ENCODE measurements at places on chromosomes 5 and 9.
A peak's percentile ranks its signal among the peaks of the same experiment; 100 is the strongest.

GRCh38 chr5:96427824-96428223, 5.2 kb downstream of the PCSK1 start:
- DNase-seq = no peak

DNA sequence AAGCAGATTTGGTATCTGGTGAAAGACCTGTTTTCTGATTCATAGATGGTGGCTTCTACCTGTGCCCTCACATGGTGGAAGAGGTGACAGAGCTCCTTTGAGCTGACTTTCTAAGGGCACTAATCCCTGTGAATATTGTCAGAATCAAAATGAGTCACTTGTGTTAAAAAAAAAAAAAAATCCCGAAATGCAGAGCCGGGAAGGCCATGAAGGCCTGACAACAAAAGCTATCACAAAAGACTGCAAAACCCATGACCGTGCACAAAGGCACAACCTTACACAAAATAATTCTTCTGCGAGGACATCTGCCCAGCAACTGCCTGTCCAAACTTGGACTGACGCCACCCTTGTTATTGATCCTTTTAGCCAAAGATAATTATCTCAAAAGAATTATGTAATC, 19.6 kb upstream of the UBTD2 start:
- DNase-seq = no peak

GRCh38 chr5:72746736-72747135, 69.7 kb upstream of the TNPO1 start:
- DNase-seq = no peak

- DNase-seq = no peak
These were observed 13.5 kb downstream of the STX17 start for GRCh38 chr9:99919930-99920329.

DNA sequence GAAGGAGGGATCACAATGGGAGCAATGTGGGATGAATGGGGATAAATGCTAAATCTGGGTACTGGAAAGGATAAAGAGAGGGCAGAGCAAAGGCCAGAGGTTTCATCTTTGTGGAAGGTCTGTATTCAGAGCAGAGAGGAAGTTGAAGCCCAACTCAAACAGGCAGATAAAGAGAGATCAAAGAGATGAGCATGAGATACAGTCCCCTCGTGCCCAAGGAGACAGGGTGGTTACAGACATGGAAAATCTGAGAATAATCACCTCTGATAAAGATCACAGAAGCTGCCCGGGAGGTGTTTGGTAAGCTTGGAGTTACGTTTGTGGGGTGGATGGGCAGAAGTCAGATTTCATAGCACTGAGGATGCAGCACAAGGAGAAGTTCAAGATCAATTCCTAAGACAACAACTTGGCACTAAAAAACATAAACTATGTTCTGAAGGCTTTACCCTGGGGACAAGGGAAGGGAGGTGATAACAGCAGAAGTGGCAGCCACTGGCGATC, 459 bp upstream of the ERAP2 start:
- DNase-seq = no peak

GRCh38 chr9:133148199-133149129, 15.2 kb downstream of the GBGT1 start:
- peak; percentile 46 for DNase-seq

DNA sequence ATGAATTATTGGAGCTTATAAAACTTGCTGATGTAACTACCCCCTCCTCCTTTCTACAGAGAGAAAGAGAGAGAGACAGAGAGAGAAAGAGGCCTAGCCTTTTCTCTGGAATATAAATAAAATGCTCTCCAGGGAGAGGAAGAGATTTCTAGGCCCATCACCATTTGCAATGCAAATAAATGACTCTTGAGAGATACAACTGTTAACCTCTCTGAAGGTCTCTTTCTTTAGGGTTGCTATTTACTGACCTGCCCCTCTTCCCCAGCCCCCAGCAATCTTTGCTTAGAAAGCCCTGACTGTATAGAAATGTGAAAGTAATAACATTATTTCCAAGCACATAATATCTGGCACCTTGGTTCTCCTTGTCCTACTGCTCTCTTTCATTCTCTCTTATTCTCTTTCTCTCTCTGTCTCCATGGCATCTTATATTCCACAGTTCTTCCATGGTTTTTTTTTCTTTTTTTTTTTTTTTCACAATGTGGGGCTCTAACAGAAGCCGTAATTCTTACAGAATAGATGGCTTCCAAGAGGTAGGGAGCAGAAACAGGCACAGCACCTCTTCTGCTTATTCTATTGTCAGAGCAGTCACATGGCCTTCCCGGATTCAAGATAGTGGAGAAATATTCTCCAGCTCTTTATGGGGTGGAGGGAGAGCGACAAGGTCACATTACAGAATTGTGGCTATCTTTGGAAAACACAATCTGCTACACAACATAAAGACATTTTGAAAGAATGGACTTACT, 1087.9 kb upstream of the NUDT12 start:
- DNase-seq = no peak

DNA sequence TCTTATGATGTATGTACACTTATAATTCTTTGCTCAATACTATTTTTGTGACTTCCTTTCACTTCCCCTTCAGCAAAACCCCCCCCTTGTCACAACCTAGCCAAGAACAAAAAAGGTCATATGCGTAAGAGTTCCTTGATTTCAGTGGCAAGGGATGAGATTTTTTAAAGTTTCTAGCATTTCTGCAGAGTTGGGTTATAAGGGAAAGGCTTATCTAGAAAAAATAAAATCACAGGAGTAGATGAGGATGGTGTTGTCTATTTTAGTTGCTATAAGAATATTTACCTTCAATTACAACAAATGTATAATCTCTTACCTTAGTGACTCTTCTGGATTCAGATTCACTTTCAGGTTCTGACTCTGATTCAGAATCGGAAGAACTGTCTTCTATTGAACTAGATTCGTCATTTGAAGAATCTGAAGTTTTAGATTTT, 184.6 kb downstream of the AP3B1 start:
- DNase-seq = no peak

- no peak for DNase-seq
These were observed 127.3 kb upstream of the BOD1 start for GRCh38 chr5:173743641-173744343.

- DNase-seq = no peak
These were observed 4.0 kb upstream of the DNLZ start for GRCh38 chr9:136367296-136368145.

DNA sequence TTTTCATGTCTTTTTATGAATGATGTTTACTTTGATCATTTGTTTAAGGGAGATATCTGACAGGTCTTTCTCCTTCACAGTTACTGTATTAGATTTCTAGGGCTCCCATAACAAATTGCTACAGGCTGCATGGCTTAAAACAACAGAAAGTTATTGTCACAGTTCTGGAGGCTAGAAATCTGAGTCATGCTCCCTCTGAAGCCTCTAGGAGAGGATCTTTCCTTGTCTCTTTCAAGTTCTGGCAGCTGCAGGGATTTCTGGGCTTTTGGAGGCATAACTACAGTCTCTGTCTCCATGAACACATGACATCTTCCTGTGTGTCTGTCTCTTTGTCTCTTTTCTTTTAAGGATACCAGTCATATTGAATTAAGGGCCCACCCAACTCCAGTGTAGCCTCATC, 557.3 kb upstream of the SEMA6A start:
- no peak for DNase-seq

- DNase-seq = no peak
These were observed 981.2 kb downstream of the TLE4 start for GRCh38 chr9:80552931-80553330.

GRCh38 chr9:132372177-132373095, 17.6 kb upstream of the SETX start:
- DNase-seq = no peak

GRCh38 chr9:136409557-136410455, 608 bp downstream of the ENTR1 start:
- DNase-seq = peak; percentile 19

GRCh38 chr5:81787474-81788242, 36.8 kb upstream of the SSBP2 start:
- no peak for DNase-seq

- DNase-seq = no peak
These were observed 729 bp upstream of the TMEM38B start for GRCh38 chr9:105693435-105694189.

GRCh38 chr9:70262366-70262765, 3.6 kb downstream of the SMC5 start:
- DNase-seq = no peak

GRCh38 chr9:101707721-101708120, 30.7 kb downstream of the GRIN3A start:
- no peak for DNase-seq

GRCh38 chr9:73265876-73266275, 114.2 kb downstream of the ANXA1 start:
- no peak for DNase-seq

DNA sequence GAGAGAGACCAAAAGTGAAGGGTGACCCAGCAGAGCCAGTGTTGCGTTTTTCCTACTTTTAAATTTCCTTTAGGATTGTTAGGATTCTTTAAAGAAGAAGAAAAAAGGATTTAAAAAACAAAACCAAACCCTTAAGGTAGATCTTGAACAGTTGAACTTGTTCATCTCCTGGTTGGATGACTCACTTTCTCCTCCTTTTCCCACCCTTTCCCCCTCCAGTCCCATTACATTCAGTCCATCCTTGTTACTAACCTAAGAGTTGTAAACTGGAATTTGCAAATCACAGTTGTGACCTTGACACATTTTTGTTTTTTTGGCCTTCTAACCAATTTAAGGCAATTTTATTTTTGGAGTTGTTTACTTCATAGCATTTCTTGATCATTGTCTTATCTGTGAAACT, 289.2 kb downstream of the ARHGAP26 start:
- no peak for DNase-seq

- no peak for DNase-seq
These were observed 108.1 kb downstream of the SNCAIP start for GRCh38 chr5:122420091-122420490.

GRCh38 chr5:119945691-119946090, 316.3 kb downstream of the FAM170A start:
- no peak for DNase-seq

- no peak for DNase-seq
These were observed at the start of gene CARD9 for GRCh38 chr9:136373300-136374182. CARD9 (minus strand) TSS chr9:136373669; CDS start chr9:136372078, 1,591 bp downstream.

DNA sequence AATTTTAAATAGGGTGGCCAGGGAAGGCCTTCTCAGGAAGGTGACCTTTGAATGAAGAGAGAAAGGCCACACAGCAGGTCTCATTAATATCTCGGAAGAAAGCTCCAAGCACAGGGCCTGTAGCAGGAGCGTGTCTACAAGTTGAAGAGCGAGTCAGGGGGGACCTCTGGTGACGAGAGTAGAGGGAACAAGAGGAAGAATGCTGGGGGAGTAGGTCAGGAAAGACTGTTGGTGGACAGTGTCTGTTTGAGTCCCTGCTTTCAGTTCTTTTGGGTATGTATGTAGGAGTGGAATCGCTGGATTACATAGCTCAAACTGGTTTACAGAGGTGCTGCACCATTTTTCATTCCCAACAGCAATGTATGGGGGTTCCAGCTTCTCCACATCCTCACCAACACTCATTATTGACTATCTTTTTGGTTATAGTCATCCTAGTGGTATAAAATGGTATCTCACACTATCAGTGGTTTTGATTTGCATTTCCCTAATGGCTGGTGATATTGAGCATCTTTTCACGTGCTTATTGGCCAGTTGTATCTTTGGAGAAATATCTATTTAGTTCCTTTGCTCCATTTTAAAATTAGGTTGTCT, 55.8 kb downstream of the NUP214 start:
- DNase-seq = no peak

DNA sequence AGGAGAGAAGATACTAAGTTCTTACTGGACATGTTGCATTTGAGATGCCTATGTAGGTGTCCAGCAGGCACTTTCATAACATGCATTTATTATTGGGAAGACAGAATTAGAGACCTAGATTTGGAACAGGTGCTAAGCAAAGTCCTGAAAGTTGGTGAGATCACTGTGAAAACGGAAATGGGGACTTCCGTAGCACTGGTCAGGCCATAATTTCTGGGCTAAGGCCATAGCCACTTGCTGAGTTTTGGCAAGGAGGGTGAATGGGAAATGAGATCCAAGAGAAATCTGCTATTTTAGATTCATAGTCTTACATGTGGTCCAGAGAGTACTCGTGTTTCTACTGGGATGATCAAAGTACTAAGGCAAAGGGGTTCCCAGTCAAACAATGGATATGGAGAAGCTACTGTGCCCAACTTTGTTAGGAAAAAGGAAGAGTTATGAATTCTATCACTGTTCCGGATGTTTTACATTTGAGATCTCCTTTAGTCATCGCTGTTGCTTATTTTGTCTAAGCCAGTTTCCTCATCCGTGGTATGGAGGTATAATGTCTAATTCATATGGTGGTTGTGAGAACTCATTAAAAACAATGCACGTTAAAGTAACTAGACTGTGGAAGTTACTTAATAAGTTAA, 33.4 kb downstream of the TEK start:
- DNase-seq = no peak

- no peak for DNase-seq
These were observed 59.1 kb downstream of the FGF1 start for GRCh38 chr5:142626786-142627185.

DNA sequence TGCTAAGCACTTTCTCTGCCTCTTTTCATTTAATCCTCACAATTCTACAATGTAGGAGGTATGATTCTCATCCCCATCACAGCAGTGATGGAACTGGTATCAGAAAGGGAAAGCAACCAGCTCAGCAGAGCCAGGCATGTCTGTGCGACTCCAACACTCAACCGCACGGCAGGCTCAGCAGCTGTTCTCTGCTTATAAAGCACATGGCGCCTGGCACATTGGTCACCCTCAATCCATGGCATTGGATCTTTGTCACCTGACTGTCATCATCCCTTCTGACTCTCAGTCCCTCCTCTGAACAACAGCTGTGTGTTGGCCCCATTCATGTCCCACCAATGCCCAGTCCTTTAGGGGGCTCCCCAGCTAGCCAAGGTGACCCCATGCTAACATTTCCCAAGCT, 45.1 kb upstream of the HAND1 start:
- DNase-seq = no peak
